Activated T-helper 1 cell treated with anti-CD3 and anti-CD28 coated beads, Interleukin-12 subunit alpha, Interleukin-12 subunit beta, Interleukin-2, Interleukin-4 antibody, amounts not matched to agents 30 ng/mL and 10 ng/mL and 1 ng/mL, durations not matched to agents 14 hours and 24 hours and 36 hours (primary cell): ENCODE measurements at places on chromosomes 1 and 21. TPM values are rescaled to one million over a fixed set of nuclear protein-coding genes. Genes with fewer than 3 reads are reported as not detected.

DNA sequence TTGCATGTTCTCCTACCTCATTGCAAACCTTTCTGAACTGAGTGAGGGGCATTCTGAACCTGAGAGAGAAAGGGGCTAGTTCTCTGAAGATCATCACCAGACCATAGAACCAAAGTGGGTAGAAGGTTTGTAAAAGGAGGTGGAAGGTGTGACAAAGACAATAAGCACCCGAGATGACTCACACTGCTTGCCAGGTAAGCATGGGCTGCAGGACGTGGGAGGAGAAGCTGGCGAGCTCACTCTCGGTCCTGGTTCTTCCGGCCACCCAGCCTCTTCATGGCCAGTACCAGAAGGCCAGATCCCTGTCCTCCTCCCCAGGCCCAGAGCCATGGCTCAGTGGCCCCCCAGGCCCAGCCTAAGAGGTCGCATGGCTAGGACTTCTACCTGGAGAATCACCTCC, 128.3 kb downstream of the TMEM53 start:
- DNase-seq = no peak

- no peak for DNase-seq
Observed at GRCh38 chr1:33219886-33220661, 36.2 kb upstream of the ZNF362 start.

DNA sequence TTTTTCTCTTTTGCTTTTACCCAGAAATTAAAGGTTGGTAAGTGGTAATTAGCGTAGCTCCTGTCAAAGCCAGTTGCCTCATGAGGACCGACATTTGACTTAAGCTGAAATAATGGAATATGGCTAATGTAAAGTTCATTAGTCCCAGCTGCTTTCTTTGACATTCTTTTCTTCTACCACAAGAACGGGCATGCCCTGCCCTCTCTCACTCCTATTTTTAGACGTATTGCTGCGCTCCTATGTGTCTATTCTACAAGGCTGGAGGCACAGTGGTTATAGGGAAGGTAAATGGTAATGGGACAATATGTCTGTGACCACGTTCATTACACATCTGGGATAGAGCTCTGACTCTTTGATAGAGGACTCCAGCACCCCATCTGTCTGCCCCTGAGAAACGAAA, 6.8 kb downstream of the CORT start:
- no peak for DNase-seq

GRCh38 chr1:181640956-181641355, 157.6 kb downstream of the CACNA1E start:
- no peak for DNase-seq

DNA sequence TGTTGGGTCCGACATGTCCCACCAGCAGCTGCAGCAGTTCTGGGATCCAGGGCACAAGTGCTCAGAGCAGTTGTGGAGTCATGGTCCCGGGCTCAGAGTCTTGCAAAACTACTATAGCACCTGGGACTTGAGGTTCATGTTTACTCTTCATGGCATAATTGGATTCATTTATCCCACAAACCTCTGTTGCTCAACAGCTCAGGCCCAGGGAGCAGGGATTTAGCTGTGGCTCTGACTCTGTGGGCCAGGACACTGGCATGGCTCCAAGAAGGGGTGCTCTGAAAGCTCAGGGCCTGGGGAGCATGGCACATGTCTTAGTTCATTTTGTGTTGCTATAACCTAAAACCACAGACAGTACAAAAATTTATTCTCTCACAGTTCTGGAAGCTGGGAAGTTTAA, 626.7 kb upstream of the ADGRL2 start:
- no peak for DNase-seq

GRCh38 chr1:153362187-153362775, 4.6 kb downstream of the S100A9 start:
- no peak for DNase-seq

- no peak for DNase-seq
Observed at GRCh38 chr1:191452586-191452985, 705.7 kb upstream of the RGS18 start.

DNA sequence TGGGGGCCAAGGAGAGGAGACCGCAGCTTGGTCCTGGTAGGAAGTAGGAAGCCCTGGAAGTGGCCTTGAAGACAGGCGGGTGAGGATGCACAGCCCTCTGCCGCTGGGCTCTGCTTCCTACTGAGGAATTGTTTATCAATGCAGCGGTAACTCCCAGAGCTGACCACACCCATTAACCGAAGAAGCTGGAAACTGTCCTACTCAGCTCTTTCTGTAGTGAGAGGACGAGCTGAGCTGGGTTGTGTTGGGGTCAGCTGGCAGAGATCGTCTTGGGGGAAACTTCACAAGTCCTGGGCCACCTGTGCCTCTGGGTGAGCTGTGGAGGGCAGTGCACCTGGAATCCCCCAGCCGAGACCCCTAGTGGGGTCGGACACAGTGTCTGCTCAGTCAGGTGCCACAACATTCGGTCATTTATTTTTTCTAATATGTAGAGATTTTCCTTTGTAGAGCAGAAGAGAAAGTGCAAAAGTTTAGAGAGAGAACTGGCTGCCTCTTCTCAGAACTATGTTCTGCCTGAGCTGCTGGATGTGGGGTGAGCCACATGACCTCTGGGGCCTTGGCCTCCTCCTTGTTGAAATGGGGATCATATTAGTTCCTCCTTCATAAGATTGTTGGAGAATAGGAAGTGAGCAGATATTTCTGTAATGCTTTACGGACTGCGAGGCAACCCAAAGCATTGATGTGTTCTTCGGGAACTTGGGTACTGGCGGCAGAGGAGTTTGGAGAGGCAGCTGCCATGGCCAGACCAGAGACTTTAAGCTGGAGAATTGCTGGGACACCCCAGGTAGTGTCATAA, 3.6 kb downstream of the NECAP2 start:
- DNase-seq = no peak

- DNase-seq = peak; percentile 32
Observed at GRCh38 chr1:23177438-23178380, 9.1 kb upstream of the LUZP1 start.

DNA sequence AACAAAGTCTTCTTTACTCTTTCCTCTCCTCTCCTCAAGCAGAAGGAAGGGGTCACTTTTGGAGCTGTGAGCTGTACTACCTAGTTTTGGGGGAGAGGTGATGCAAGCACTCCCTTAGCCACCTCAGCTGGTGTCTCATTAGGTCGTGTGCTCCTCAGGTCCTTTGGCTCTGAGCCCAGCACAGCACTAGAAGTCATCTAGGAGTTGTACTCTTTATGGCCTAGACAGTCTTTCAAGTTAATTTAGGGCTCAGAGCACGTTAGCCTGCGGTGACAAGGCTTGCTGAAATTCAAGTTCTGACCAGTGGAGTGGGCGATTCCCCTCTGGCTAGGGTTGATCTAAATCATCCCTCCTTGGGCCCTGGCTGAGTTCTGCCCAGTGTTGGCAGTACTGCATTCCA, 48.0 kb upstream of the WDR26 start:
- DNase-seq = no peak

DNA sequence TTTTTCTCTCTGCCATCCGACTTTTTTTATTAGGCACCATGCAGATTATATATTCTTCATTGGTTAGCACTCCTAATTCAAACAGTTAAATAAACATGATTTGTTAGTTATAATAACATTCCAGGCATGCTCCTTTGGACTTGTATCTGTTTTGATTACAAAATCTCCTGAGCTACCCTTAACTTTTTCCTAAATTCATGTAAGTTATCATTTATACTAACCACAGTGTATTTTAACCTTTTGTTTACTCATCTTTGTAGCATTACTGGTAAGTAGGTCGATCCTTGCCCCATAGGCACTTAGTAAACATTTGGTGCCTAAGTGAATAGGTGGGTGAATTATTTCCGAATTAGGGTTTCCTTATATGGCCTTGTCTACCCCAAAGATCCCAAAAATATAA, 43.8 kb downstream of the MIER1 start:
- no peak for DNase-seq

GRCh38 chr1:60865166-60865565, 217.2 kb upstream of the NFIA start:
- no peak for DNase-seq

GRCh38 chr1:225454733-225455132, 26.9 kb upstream of the LBR start:
- DNase-seq = peak; percentile 48

DNA sequence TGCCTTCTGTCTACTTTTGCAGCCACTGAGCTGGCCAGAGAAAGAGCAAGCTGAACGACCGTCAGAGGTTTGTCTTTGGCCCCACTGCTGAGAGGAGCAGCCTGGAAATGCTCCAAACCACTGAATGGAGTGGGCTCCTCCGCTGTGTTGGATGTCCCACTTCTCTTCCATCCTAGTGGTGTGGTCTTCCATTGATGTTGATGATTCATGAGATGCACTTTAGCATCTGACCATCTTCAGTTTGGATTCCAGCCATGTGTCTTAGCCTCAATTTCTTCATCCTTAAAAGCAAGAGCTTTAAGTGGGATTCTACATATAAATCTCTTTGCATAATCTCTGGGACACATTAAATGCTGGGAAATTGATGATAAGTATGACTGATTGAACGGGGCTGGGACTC, 276.9 kb downstream of the SIPA1L2 start:
- no peak for DNase-seq

- DNase-seq = no peak
Observed at GRCh38 chr1:205715628-205716027, 34.4 kb downstream of the NUCKS1 start.

DNA sequence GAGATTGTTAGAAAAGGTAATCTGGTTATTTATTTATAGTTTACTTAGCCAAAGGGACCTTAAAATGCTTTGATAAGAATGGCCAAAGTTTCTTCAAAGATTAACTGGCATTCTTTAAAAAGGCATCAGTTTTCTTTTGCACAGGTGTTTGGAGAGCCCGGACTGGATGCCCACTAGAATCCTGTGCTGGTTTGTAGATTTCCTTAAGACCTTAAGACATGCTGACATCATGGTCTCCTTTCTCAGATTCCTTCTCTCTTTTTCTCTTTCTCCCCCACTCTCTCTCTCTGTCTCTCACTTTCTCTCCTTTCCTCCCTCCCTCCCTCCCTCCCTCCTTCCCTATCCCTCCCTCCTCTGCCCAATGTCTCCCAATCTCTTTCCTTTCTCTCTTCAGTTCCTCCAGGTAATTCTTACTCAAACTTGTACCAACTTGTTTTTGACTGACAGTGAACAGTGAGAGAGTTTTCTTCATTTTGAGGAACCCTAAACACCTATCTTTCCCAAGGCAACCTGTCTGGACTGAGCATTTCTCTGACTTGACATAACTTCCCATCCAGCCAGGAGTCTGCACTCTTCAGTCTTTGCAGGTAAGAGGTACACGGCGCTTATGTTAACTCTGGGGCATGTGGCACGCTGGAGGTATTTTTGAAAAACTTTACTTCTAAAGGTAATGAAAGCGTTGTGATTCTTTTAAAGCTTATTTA, at the start of gene KCNJ15:
Gene KCNJ15 (plus strand): TSS at position 393 of the 704 bp plus-strand sequence. CDS start 42,271 bp downstream, outside the sequence.
- DNase-seq = no peak

DNA sequence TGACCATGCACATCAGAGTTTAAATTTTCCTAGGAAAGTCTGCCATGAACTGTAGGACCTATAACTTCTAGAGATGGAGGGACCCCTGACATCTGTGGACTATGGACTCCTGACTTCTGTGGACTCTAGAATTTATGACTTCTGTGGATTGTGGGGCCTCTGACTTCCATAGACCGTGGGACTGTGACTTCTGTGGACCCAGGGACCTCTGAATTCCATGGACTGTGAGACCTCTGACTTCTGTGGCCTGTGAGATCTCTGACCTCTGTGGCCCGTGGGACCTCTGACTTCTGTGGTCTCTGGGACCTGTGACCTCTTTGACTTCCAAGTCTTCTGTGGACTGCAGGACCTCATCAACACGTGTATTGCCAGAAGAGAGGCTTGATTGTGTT, 36.7 kb downstream of the PEX14 start:
- DNase-seq = no peak

GRCh38 chr1:167770127-167770526, 48.3 kb downstream of the MPZL1 start:
- no peak for DNase-seq

DNA sequence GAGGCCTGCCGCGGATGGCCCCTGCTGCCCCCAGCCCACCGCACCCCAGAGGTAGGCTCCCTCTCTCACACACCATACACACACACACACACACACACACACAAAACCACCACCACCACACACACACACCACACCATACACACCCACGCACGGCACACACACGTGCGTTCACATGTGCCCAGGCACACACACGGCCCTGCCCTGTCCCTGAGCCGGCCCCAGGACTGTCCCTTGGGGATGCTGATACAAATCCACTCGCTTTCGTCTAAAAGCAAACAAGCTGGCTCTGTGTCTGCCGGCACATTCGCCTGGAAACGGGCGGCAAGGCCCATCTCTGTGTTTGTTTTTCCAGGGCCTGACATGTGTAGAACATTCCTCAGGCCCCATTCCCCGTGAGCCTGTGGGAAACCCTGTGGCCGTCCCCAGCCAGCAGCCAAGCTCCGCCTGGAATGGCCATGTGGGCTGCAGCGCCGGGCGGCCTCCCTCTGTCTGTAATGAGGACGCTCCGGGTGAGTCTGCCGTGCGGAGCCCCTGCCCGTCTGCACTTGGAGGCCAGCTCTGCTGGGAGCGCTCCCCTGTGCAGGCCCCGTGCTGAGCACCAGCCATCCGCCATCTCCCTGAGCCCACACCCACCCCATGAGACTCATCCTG, 67.4 kb downstream of the DMRTB1 start:
- no peak for DNase-seq

DNA sequence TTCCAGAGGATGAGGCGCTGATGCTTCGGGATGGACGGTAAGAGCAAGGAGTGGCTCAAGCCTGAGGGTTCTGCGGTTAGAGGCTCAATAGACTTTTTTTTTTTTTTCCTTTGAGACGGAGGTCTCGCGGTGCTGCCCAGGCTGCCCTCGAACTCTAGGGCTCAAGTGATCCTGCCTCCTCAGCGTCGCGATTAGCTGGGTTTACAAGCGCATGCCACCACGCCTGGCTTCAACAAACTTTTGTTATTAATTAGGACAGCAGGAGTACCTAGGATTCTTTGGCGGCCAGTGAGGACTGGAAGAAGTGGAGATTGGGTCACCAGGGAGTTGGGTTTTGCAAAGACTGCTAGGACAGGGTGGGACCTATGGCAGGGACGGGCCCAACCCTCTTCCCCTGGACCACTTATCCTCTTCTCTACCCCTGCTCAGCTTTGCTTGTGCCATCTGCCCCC, 587 bp downstream of the SCNM1 start:
- DNase-seq = no peak

Gene KRTAP7-1
- not detected in 2 replicates for total RNA-seq

Gene ITGB2
- 292 and 294 TPM in 2 replicates for total RNA-seq

Gene ITLN2
- total RNA-seq = not detected in 2 replicates

Gene EVA1C
- total RNA-seq = 6.2 and 7.6 TPM in 2 replicates

Gene LRRIQ3
- total RNA-seq = 0.31 and 0.49 TPM in 2 replicates

Gene GPR137B
- total RNA-seq = 9.2 and 10.5 TPM in 2 replicates

Gene TNNI3K
- total RNA-seq = not detected in 2 replicates

Gene DEDD
- total RNA-seq = 44.5 and 48.0 TPM in 2 replicates

Gene BCL2L15
- total RNA-seq = 0.67 and 0.69 TPM in 2 replicates

Gene PTGER3
- 1.3 and 1.4 TPM in 2 replicates for total RNA-seq

Gene TPTE
- total RNA-seq = not detected in 2 replicates
